DND-41 (cell line): ENCODE measurements at places on chromosomes 3 and 15.

GRCh38 chr15:90981681-90982080, 12.7 kb downstream of the PRC1 start:
- no peak for DNase-seq

DNA sequence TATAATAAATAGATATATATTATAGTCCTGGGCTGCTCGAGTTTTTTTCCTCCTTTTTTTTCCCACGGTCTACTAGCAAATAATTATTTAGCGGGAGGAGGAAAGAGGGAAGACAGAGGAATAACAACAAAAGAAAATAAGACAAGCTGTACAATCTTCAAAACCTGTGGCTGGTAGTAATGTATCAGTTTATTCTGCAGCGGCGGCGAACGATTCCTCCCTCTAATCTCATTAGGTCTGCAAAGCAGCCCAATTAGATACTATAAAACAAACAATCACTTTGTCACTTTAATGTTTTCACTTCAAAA, 390 bp upstream of the TLE3 start:
- no peak for DNase-seq

- DNase-seq, result no peak
Observed at GRCh38 chr3:62097121-62097520, 276.2 kb downstream of the FEZF2 start.

- DNase-seq, result no peak
Observed at GRCh38 chr3:127768346-127769008, 53.8 kb downstream of the MGLL start.

GRCh38 chr3:27076815-27077630, 292.2 kb downstream of the NEK10 start:
- DNase-seq, result no peak

DNA sequence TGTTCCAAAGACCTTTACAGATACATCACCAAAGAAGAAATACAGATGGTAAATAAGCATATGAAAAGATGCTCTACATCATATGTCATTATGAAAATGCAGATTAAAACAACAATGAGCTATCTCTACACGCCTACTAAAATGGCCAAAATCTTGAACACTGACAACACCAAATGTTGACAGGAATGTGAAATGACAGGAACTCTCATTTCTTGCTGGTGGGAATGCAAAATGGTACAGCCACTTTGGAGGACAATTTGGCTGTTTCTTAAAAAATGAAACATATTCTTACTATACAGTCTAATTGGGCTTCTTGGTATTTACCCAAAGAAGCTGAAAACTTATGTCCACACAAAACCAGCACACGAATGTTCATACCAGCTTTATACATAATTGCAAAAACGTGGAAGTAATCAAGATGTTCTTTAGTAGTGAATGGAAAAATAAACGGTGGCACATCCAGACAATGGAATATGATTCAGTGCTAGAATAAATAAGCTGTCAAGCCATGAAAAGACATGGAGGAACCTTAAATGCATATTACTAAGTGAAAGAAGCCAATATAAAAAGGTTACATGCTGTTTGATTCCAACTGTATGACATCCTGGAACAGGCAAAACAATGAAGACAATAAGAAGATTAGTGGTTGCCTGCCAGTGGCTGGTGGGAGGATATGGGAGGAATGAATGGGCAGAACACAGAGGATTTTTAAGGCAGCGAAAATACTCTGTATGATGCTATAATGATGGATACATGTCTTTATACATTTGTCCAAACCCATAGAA, 81.3 kb upstream of the NEDD4 start:
- no peak for DNase-seq

DNA sequence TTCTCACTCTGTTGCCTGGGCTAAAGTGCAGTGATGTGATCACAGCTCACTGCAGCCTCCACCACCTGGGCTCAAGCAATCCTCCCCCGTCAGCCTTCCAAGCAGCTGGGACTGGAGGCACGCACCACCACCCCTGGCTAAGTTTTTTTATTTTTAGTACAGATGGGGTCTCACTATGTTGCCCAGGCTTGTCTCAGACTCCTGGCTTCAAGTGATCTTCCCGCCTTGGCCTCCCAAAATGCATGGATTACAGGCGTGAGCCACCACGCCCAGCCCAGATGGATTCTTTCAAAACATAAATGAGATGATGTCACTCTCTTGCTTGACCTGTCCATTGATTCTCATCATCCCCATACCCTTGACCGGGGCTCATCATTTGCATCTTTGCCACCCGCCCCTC, 72.6 kb upstream of the SLC6A6 start:
- no peak for DNase-seq

- no peak for DNase-seq
Observed at GRCh38 chr15:64552281-64552948, 92.0 kb downstream of the ZNF609 start.

DNA sequence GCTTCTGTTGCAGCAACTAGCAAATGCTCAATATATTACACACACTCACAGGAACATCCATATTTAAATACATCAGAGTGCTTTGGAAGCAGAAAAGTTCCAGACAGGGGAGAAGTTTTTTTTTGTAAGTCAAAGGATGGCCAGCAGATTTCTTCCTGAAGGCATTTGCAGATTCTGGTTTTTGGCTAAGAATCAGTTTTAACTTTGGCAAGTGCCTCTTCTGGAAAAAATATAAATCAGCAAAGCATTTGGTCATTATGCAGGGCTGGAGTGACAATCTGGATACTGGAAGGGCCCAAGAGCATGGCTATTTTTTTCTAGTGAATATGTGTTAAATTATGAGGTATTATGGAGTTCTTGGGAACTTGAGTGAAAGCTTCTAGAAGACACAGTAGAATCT, 495.3 kb upstream of the ARPP21 start:
- no peak for DNase-seq

- no peak for DNase-seq
Observed at GRCh38 chr15:36758800-36759199, 179.4 kb downstream of the CDIN1 start.

GRCh38 chr15:83546512-83546888, 99.4 kb downstream of the SH3GL3 start:
- DNase-seq, result no peak

GRCh38 chr3:8625991-8626390, 18.6 kb downstream of the SSUH2 start:
- DNase-seq, result no peak

- DNase-seq, result no peak
Observed at GRCh38 chr3:75321060-75321459, 343.1 kb upstream of the FRG2C start.

DNA sequence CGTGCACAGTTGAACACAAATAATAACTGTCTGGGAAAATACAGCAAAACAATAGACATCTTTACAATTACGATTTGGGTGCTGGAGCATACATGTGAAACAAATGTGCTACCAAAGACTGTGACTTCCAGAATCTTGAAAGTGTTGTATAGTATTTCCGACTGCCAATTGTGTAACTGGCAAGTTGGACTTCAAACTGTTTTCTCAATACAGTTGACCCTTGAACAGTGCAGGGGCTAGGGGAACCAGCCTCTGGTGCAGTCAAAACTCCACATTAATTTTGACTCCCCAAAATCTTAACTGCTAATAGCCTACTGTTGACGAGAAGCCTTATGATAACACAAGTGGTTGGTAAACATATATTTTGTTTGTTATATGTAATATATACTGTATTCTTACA, 904.2 kb downstream of the EPHA3 start:
- DNase-seq, result no peak

DNA sequence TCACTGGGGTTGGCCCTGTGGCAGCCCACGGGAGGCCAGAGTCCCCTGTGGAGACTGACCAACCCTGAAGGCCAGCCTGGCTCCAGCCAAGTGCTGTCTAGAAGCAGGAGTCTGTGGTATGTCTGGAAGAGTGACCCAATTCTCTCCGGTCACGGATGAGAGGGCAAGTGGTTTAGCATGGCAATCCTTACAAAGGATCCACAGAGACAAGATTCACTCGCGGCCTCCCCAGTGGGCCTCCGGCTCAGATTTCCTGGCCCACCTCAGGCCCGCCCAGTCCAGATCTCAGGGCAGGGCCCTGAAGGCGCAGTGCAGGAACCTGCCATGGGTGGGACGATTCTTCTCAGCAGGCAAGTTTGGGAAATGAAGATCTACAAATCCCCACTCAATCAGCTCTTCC, 5.0 kb upstream of the BCL2L10 start:
- no peak for DNase-seq

- DNase-seq, result no peak
Observed at GRCh38 chr3:140236836-140237501, 302.0 kb downstream of the CLSTN2 start.

- no peak for DNase-seq
Observed at GRCh38 chr15:89368566-89369223, 34.1 kb upstream of the POLG start.

- no peak for DNase-seq
Observed at GRCh38 chr3:135990903-135991302, 25.4 kb downstream of the PPP2R3A start.

DNA sequence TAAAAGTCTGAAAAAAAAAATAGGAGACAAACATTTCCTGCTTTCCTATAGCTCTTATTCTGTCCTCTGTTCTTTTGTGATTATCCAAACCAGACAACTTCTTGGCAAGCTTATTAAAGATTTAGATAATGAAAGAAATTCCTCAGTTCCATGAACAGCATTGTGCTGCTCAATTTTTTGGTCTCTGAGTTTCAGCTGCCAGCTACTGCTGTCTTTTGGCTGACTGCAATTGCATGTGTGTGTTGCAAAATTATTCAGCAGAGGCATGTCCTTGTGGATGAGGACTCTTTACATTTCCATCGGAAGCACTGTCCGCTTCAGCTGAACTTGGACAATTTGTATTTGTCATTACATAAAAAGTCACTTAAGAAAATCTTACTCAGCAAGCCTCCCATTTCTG, 397.3 kb upstream of the RASGRP1 start:
- DNase-seq, result no peak

GRCh38 chr15:91412138-91412928, 312.3 kb downstream of the SV2B start:
- no peak for DNase-seq

GRCh38 chr3:2765002-2765579, 345.1 kb downstream of the IL5RA start:
- no peak for DNase-seq

DNA sequence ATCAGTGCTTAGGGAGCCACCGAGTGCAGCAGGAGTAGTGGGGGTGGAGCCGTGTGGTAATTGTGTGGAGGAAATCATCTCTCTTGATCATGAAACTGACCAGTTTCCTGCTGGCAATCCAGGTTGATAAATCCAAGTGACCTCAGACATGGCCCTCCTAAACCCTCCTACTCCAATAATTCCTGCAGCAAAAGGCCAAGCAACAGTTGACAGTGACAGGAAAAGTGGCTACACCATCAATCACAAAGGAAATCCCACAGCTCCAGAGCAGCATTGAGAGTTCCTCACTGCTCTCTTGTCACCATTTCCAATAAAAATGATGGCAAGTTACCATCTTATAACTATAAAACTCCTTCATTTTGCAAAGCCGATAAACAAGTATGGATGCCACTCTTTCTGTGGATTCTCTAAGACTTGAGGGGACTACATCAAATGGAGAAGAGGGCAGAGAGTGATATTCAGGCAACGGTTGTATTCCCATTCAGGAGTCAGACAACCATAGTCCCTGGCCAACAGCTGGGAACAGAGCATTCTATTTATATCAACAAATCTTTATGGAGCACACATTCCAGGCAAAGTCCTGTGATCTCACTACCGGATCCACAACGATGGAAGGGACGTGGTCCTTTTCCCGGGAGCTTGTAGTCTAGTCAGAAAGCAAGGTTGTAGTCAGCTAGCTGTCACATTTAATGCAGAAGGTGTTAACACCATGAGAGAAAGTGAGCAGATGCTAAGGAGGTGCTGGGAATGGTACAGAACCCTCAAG, 312.5 kb upstream of the CTNNB1 start:
- no peak for DNase-seq

- DNase-seq, result no peak
Observed at GRCh38 chr3:66425032-66425431, 75.8 kb downstream of the LRIG1 start.

- no peak for DNase-seq
Observed at GRCh38 chr3:139533781-139534454, 5.6 kb downstream of the RBP1 start.

DNA sequence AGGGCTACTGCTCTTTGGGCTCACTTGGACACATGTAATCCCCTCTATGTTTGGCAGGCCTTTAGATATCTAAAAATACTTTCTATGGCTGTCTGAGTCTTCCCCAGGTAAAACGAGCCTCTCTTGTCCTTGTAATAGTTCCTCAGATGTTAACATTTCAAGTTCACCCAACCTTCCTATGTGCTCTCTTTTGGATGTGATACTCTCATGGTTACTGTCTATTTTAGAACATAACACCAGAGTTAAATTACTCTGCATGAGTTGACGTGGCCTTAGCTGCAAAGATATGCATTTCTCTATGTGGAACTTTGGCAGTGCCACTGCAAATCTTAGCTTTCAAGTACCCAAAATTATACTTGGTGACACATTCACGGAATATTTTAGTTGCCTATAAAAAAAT, 31.9 kb upstream of the CSPG5 start:
- no peak for DNase-seq
